ENCODE measurements at places on chromosomes 6 and 20. TPM values are rescaled to one million over a fixed set of nuclear protein-coding genes. Genes with fewer than 3 reads are reported as not detected.

The TOX2 gene
- 4.5 TPM for total RNA-seq

The KIAA1755 gene
- total RNA-seq = 7.1 TPM

DNA sequence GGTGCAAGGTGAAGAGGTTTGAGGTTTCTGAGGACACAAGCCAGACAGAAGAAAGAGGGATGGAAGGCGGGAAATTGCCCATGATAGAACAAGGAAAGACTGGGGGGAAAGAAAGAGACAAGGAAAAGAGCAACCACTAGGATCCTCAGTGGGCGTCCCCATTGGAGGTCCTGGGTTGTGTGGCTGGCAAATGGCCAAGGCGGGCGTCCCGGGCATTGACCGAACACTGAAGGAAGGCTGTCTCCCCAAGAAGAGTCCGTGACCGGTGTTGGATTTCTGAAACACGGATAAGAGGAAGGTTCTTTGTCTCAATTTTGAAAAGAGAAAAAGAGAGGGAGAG lies 746.6 kb upstream of the ADGRB3 start:
- no peak for DNase-seq

- DNase-seq = no peak
Measured at GRCh38 chr6:16505711-16506357, 255.4 kb downstream of the ATXN1 start.

DNA sequence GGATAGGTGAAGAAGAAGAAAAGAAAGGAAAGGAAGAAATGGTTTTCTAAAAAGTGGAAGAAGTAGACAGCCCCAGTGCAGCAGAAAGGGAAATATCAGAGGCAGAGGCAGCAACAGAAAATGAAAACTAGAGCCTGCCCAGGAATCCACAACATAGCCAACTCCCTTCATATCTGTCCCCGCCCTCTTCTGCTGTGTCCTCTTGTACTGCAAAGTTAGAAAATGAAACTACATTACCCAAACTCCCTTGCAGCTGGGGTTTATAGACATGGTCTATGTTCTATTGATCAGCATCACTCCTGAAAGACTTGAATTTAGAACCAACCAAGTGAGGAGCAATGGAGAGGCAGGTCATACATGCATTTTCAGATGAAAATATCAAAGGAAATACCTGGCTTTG lies 200.5 kb upstream of the PHACTR1 start:
- DNase-seq = peak; percentile 30

DNA sequence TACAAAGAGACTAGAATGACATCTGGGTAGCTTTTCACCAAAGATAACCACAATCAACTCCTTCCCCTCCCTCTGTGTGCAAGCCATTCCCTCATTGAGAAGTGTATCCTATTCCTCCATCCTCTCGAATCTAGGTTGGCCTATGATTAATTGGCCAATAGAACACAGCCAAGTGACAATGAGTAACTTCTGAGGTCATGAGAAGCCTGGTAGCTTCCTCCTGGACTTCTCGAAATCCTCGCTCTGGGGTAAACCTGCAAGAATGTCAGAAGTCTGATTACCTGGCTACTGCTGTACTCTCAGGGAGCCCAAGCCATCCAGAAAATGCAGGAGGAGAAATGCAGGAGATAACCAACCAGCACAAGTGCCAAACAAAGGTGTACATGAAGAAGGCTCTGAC lies 13.1 kb downstream of the ARHGAP18 start:
- no peak for DNase-seq

All from mucosa of gallbladder (tissue), 1 donor.